ENCODE measurements at places on chromosomes 7 and 10. TPM values are rescaled to one million over a fixed set of nuclear protein-coding genes. Genes with fewer than 3 reads are reported as not detected.

Gene PPP1R3A
- total RNA-seq, result not detected

Gene AKR1C1
- total RNA-seq, result 475 TPM

Gene SLC18A3
- not detected for total RNA-seq

Gene MEST
- total RNA-seq, result 56.7 TPM

Gene C10orf62
- not detected for total RNA-seq

Gene MRLN
- total RNA-seq, result not detected
